ENCODE measurements at places on chromosomes 4 and X. TPM values are rescaled to one million over a fixed set of nuclear protein-coding genes. Genes with fewer than 3 reads are reported as not detected.

KIAA0232 gene
- total RNA-seq = 14.7 TPM

TEX13B gene
- not detected for total RNA-seq

PARM1 gene
- not detected for total RNA-seq

PDZD4 gene
- 0.70 TPM for total RNA-seq

AKAP4 gene
- total RNA-seq = not detected

FAM3A gene
- total RNA-seq = 27.3 TPM

ZMAT1 gene
- total RNA-seq = 2.7 TPM

SPATA18 gene
- not detected for total RNA-seq

RAI2 gene
- total RNA-seq = 0.98 TPM

MCTS1 gene
- 75.4 TPM for total RNA-seq

ALAS2 gene
- total RNA-seq = not detected

TIGD4 gene
- 0.76 TPM for total RNA-seq

F8A3 gene
- 8.2 TPM for total RNA-seq

COL25A1 gene
- 0.36 TPM for total RNA-seq

- DNase-seq = peak; percentile 10
Observed at GRCh38 chr4:26288355-26288909, 32.4 kb upstream of the RBPJ start.

- no peak for DNase-seq
Observed at GRCh38 chr4:1727117-1728031, 6.1 kb downstream of the TACC3 start.

DNA sequence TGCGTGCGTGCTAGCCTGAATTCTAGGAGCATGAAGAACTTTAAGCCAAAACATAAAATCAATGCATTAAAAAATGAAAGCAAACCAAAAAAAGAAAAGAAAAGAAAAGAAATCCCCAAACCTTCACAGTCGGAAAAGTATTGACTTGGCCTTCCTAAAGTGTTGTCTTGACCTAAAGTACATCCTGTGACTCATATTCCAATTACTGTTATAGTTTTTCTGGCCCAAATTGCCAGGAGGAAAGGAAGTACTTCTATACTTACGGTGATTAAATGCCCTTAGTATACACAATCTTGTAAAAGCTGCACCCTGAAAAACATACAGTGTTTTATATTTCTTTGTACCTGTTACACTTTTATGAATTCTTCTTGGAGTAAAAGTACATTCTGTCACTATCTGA, 512.8 kb downstream of the ANKRD50 start:
- no peak for DNase-seq

DNA sequence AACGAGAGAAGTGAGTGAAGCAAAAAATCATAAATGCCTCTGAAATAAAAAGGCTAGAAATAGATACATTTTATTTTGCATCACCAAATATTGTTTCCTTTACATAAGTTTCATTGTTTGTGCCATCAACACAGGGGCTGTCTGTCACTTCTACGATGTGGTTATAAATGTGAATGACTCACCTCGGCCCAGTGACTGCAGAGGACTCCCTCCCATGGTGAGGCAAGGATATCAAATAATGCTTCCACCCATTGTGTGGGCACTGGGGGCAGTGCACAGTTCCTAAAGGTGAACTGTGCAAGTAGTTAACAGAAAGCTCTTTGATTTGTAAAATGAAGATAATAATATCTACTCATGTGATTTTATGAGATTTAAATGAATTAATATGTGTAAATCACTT, 230.3 kb upstream of the NEIL3 start:
- DNase-seq = no peak

DNA sequence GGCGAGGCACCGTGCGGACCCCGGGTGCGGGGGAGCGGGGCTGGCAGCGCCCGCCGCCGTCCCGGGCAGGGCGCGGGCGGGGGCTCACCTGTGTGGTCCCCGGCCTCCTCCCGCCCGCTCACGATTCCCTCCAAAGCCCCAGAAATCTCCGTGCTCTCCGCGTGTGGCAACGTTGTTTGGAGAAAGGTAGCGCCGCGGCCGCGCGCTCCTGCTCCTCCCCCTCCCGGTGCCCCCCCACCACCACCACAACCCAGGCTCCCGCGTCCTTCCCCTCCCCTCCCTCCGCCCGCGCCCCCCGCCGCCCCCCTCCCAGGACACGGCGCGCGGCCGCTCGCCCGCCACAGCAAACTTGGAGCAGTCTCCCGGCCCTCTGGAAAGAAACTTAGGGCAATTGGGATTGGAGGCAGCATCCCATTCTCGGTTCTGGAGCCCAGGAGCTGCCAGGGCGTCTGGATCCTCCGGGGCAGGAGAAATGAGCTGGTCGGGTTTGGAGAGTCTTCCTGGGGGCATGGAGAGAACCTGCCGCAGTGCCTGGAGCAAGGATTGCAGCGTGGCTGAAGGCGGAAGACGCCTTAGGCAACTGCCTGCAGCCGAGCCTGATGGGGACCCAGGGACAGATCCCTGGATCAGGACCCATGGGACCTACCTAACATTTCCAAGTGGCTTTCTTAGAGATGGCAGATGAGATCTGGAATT, 855 bp downstream of the KLF3 start:
- DNase-seq = peak; percentile 33

- DNase-seq = no peak
Observed at GRCh38 chr4:37728064-37728463, 41.9 kb upstream of the RELL1 start.

DNA sequence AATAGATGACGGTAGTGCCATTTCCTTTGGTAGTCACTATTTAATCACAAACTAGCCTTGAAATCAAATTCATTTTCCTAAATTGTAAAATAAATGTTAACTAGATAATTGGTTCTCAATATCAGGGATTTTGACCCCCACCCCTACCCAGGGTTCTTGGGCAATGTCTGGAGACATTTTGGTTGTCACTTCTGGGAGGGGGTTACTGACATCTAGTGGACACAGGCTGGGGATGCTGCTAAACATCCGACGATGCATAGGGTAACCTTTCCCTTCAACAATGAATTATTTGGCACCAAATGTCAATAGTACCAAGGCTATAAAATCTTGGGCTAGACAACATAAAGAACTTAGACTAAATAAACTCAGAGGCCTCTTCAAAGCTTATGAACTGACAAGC, 285.8 kb upstream of the TRPC5 start:
- DNase-seq = no peak

DNA sequence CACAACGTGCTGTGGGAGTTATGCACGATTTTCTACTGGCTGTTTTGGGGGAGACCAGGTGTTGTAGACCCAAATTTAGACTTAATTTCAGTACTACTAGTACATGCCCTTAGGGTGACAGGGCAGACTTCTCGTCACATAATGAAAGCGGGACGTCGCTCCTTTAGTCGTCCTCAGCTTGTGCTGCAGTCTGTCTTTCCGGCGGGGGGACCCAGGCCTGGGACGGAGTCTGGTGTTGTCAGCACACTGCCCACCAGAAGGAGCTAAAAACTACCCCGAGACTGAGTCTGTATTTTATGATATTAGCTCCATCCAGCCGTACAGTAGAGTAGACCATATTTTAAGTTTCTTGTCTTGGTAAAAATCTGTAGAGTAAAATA, 35.5 kb downstream of the NOP14 start:
- no peak for DNase-seq

DNA sequence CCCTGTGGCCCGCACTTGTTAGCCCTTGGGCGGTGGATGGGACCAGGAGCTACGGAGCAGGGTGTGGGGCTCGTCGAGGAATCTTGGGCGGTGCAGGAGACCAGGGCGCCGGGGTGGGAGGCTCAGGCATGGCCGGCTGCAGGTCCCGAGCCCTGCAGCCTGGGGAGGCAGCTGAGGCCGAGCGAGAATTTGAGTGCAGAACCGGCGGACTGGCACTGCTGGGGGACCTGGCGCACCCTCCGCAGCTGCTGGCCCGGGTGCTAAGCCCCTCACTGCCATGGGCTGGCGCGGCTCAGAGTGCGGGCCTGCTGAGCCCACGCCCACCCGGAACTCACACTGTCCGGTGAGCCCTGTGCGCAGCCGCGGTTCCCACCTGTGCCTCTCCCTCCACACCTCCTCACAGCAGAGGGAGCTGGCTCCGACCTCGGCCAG, 73.6 kb upstream of the TLL1 start:
- no peak for DNase-seq

DNA sequence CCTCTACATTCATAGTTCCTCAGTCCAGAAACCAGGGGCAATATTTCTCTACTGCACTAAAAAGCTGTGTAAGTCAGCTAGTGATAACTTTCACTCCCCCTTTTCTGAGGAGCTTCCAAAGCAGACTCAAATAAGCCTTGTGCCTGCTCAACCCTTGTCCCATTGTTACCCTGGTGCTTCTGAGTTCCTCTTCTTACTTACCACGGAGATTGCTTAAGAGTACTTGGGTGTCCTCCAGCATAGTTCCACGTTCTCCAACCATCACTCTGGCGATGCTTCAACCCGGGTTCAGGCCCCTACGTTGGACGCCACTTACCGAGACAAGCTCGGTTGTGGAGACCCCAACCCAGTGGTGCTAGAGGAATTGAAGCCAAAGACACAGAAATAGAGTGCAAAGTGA, 71.6 kb downstream of the ADAM29 start:
- no peak for DNase-seq

DNA sequence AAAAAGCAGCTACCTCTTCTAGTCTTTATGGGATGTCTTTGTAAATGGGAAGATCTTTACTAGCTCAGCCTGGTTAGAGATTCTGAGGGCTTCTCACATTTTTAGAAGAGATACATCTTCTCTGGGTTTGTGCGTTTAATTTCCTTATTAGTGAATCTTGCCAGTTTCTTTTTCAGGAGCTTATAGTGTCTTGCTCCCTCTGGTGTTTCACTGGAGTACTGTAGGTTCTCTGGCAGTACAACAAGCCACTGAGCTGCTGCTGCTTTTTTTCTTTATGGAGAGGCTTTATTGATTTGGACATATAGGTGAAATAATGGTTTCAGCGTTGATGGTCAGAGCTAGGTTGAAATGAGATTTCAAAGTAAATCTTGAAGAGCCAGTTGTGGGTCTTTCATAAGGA, 82.9 kb downstream of the LAS1L start:
- DNase-seq = no peak

GRCh38 chr4:53863158-53863557, 201.2 kb downstream of the CHIC2 start:
- no peak for DNase-seq

DNA sequence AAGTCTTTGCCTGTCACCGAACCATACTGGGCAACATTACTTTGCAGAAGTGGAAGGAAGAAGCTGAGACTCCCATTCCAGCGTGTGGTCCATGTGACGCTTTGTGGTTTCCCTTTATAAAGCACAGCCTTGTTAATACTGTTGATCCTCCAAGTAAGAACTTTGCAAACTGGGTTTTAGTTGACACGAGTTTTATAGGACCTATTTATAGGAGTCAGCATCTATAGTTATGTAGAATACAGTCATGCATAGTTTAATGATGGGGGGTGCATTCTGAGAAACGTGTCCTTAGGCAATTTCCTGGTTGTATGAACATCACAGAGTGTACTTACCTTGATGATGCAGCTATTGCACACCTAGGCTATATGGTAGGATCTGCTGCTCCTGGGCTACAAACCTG, 1879.4 kb upstream of the TENM3 start:
- DNase-seq = no peak

- no peak for DNase-seq
Observed at GRCh38 chrX:11704725-11705495, 39.2 kb upstream of the ARHGAP6 start.

GRCh38 chrX:49762175-49762720, 66.5 kb upstream of the PAGE1 start:
- no peak for DNase-seq

DNA sequence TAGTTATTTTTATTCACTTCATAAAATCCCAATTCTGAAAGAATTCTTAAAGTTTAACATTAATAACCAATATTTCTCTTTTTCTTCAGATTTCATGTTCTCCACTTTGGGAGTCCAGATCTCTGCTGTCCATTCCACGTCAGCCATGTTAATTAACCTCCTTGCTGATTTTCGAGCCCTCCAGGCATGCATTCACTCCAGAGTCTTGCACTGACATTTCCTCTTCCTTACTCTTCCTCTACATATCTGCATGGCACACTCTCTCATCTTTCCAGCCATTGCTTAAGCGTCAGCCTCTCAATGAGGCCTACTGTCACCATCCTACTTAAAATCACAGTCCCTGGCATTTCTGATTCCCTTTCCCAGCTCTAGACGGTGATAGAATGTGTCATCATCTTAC, 144.8 kb downstream of the MAD2L1 start:
- no peak for DNase-seq

GRCh38 chrX:16629909-16630308, 20.0 kb upstream of the S100G start:
- DNase-seq = no peak

- peak; percentile 76 for DNase-seq
Observed at GRCh38 chr4:26197018-26197779, 123.6 kb upstream of the RBPJ start.

DNA sequence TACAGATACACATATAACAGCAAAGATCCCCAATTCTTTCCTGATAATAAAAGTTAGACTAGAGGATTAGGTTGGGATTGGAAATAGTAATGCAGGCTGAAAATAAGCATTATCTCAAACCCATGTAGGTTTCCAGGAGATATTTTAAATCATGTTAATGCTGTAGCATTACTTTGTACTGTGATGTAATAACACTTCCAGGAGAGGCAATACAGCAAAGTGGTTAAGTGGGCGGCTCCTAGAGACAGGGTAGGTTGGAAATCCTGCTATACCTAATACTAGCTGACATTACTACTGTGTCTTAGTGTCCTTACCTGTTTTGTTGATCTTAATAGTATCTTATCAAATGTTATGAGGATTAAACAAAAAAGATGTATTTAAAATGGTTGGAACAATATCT, 9.6 kb downstream of the PAICS start:
- DNase-seq = no peak
